ENCODE measurements at places on chromosomes 6 and 20. TPM values are rescaled to one million over a fixed set of nuclear protein-coding genes. Genes with fewer than 3 reads are reported as not detected.

The SLC52A3 gene
- polyA plus RNA-seq = not detected

The THEMIS gene
- polyA plus RNA-seq = not detected

The KIF25 gene
- not detected for polyA plus RNA-seq

DNA sequence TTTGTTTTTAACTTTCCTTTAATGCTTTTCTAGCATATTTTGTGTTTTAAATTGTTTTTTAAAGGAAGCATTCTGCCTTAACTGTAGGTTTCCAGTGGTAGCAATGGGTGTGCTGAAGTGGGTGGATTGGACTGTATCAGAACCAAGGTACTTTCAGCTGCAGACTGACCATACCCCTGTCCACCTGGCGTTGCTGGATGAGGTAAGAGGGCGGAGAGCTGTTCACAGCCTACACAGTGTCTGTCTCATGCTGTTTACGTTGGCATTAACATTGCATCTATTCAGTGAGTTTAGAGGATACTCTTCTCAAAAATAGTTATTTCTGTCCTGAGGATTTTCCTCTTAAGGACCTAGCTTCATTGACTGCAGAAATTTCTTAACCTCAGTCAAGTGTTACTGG, 11.9 kb downstream of the NELFCD start:
- DNase-seq = no peak

DNA sequence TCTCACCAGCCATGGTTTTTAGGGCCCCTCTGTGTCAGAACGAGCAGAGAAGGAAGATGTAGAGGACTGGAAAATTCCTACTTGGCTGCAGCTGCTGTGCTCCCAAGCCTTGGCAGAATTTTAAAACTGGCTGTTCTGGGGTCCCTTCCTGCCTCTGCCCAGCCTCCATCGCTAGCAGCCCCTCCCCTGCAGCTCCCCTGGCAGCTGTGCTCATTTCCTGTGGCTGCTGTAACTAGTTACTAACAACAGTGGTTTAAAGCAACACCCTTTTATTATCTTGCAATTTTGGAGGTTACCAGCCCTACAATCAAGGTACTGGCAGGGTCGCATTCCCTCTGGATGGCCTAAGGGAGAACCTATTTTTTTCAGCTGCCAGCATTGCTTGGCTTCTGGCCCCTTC, 3.7 kb upstream of the CST11 start:
- DNase-seq = no peak

- no peak for DNase-seq
Observed at GRCh38 chr20:50475681-50476292, 34.4 kb upstream of the PTPN1 start.

GRCh38 chr6:2973676-2974075, 2.3 kb upstream of the SERPINB6 start:
- no peak for DNase-seq

Measured in AG04450 (cell line).